ENCODE measurements at places on chromosomes 7 and 10. TPM values are rescaled to one million over a fixed set of nuclear protein-coding genes. Genes with fewer than 3 reads are reported as not detected.

Gene LIMK1
- 27.4 TPM for total RNA-seq

Gene GJC3
- not detected for total RNA-seq

Gene ADAM22
- 10.4 TPM for total RNA-seq

Gene HDAC9
- total RNA-seq, result 3.0 TPM

Gene NPFFR1
- total RNA-seq, result 2.9 TPM

Gene TAS2R3
- total RNA-seq, result 0.16 TPM

Gene MKX
- total RNA-seq, result not detected

Gene TECTB
- not detected for total RNA-seq

Gene ZC3HAV1
- 38.2 TPM for total RNA-seq

Gene NUTM2E
- not detected for total RNA-seq

Measured in HT-29 (cell line).